ENCODE measurements at places on chromosomes 3 and 15. TPM values are rescaled to one million over a fixed set of nuclear protein-coding genes. Genes with fewer than 3 reads are reported as not detected.

The KPNA1 gene
- 20.2 TPM for total RNA-seq

- DNase-seq: no peak
These were observed 37.3 kb downstream of the HCN4 start for GRCh38 chr15:73331501-73331900.

DNA sequence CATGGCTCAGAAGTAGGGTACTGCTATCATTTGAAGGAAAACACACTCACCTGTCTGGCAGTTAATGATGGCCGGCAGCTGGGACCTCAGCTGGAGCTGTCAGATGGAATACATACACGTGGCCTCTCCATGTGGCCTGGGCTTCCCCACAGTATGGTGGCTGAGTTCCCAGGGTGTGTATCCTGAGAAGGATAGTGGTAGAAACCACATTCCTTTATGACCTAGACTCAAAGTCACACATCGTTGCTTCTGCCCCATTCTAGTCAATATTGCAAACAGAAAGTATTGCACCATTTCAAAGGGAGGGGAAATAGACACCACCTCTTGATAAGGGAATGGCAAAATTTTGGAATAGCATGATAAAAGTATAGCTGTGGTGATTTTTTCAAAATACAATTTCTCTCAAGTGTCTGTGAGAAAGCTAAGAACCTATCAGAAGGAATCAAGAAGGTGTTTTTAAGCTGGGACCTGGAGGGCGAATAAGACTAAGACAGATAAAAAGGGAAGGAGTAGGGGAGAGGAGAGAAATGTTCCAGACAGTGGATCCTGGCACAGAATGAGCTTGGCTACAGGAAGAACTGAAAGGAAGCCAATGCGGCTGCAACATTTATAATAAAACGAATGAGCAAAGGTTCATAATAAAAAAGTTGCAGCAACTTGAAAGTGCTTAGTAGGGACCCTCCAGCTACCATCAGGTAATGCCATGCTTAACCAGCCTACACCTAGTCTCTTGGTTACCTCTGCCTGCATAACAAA, 40.1 kb upstream of the GALNT15 start:
- DNase-seq: no peak

The PTH1R gene
- total RNA-seq: 8.2 TPM

- no peak for DNase-seq
These were observed 52.6 kb upstream of the ULK4 start for GRCh38 chr3:42014458-42014920.

- DNase-seq: no peak
These were observed 153.6 kb downstream of the TNIK start for GRCh38 chr3:171306631-171307030.

- DNase-seq: no peak
These were observed 71.2 kb upstream of the GLCE start for GRCh38 chr15:69089258-69089657.

DNA sequence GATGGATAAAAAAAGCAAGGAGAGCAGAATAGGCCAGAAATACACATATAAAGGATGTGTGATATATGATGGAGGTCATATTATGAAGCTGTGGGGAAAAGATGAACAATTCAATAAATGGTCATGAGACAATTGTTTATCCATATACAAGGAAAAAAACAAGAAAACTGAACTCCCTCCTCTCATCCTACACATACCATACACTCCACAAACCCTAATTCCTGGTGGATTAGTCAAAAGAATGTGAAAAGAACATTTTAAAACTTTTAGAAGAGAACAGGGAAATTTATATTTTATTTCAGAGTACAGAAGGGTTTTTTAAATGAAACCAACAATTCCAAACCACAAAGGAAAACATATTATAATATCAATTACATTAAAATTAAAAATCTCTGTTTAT, 34.5 kb upstream of the NR2E3 start:
- DNase-seq: no peak

DNA sequence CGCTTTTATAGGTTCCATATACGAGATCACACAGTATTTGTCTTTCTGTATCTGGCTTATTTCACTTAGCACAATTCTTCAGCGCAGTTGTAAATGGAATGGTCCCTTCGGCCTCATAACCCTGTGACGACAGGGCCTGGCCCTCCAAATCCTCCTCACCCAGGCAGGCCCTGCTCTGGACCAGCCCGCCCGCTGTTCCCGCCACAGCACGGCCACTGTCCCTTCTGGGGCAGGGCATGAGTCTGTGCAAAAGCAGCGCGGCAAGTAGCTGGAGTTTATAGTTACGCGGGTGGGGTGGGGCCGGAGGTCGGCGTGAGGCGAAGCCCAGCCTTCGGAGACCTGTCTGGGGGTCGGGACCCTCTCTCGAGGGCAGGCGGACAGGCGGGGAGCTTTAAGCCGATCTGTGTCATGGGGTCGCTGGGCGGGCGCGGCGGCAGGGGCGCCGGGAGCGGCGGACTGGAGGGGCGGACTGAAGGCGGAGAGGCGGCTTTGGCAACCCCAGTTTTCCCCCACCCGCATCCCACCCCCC, 543 bp downstream of the ARPIN start:
- DNase-seq: peak; percentile 68

- no peak for DNase-seq
These were observed 177.3 kb upstream of the WNT5A start for GRCh38 chr3:55664387-55664786.
